ENCODE measurements at places on chromosomes 2 and 18.

GRCh38 chr2:45706033-45706432 is 54.6 kb downstream of the PRKCE start:
- DNase-seq: no peak

- DNase-seq: no peak
These were observed 95.9 kb downstream of the PRKCE start for GRCh38 chr2:45747363-45747762.

GRCh38 chr2:15772086-15772595 is 168.2 kb upstream of the MYCN start:
- DNase-seq: no peak

- no peak for DNase-seq
These were observed 19.5 kb downstream of the CXCR4 start for GRCh38 chr2:136098441-136098840.

- DNase-seq: no peak
These were observed 966 bp upstream of the OXER1 start for GRCh38 chr2:42764901-42765300.

DNA sequence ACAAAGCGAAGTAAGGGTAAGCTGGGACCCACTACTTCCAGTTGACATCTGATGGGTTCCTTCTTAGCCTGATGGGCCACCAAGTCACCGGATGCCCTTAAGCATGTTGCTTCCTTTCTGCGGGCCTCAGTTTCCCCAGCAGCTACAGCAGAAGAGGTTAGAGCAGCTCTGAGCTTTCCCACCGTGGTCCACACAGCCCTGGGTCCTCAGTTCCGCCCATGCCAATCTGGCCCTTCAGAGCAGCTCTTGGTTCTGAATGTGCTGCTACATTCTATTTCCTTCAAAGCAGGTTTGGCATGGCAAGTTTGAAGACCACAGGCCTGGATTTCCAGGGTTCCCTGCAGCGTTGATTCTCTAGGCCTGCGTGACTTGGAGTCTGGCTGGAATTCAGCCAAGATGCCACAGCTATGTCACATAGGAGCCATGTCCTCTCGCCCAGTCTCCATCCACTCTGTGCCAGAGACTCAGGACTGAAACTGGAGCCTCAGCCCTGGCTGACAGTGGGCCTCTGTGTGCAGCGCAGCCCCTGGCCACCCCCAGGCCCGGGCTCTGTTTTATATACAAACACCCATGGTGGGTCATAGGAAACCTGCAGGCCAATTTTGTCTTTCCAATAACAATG is 79.6 kb downstream of the TFCP2L1 start:
- DNase-seq: no peak

DNA sequence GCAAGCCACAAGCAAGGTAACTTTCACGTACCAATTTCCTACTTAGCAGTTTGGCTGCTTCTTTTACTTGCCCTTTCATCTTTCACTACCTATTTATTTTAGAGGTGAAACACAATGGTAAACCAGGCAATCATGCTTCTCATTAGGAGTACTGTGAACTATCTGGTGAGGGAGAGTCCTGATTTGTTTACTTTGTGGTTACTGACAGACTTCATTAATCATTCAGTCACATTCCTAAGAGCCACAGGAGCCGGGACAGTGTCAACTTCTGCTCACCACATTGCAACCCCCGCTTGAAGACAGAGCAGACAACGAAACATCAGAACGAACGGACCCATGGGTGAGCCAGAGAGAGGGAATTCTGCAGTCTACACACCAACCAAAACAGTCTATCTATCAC is 28.8 kb downstream of the TUBB6 start:
- no peak for DNase-seq

- DNase-seq: no peak
These were observed 177.7 kb downstream of the SEPTIN10 start for GRCh38 chr2:109435901-109436598.

- no peak for DNase-seq
These were observed at the start of gene SETBP1 for GRCh38 chr18:44680273-44681075. SETBP1 (plus strand) TSS chr18:44680888; CDS start chr18:44701347, 20,459 bp downstream.

GRCh38 chr18:7466190-7466589 is 100.9 kb upstream of the PTPRM start:
- DNase-seq: no peak

DNA sequence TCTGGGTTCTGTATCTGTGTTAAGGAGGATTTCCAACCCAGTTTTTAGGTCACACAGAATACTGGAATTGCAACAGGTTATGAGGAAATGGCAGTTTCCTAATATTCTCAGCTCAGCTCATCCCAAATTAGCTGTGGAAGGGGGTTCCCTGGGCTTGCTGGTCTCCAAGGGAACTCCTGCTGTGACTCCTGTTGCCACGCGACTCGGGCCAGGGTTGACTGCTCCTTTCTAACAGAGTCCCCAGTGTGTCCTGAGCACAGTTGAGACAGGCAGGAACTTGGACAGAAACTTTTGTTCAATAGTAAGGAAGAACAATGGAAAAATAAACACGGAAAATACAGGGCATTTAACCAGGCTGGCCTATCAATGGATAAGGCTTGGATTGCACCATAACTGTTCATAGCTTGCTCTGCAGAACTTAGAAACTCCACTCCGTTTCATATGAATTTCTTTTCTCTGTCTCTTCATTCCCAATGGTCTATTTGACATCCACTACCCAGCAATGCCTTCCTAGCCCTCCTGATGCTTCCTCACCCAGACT is 3.8 kb upstream of the ROCK2 start:
- no peak for DNase-seq

- no peak for DNase-seq
These were observed 16.0 kb downstream of the ZBTB7C start for GRCh38 chr18:48393170-48393569.

DNA sequence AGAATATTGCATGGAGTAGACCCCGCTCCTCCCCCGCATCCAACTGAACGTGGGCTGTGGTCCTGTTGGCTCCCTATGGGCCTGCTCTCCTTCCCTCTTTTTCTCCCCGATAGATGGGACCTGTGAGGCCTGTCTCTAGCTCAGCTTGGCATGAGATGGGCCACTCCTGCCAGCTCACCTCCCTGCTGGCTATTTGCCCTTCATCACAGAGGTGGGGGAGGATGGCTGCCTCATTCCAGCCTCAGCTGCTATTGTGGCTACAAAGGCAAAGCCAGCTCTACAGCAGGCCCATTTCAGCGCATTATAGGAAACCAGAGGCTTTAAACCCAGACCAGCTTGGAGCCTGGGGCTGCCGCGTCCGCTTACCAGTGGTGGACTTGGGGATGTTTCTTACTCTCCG is 313.9 kb downstream of the GBX2 start:
- DNase-seq: no peak

GRCh38 chr2:168365094-168365621 is 90.9 kb upstream of the CERS6 start:
- no peak for DNase-seq

DNA sequence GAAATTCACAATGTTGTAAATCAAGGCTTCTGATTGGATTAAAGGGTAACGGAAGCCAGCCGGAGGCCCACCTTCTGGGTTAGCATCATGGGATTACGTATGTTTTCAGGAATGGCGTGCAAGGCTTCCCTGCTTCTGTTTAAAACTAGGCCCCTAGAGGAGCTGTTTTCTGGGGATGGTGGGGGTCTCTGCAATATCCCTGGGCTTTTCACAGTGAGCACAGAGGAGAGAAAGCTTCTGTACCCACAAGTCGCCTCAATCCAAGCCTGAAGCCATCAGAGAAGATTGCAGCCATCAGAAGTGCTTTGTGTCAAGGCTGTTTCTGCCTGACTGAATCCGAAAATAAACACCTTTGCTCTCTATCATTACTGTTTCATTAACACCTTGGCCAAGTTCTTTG is 226.9 kb upstream of the SMIM21 start:
- no peak for DNase-seq

DNA sequence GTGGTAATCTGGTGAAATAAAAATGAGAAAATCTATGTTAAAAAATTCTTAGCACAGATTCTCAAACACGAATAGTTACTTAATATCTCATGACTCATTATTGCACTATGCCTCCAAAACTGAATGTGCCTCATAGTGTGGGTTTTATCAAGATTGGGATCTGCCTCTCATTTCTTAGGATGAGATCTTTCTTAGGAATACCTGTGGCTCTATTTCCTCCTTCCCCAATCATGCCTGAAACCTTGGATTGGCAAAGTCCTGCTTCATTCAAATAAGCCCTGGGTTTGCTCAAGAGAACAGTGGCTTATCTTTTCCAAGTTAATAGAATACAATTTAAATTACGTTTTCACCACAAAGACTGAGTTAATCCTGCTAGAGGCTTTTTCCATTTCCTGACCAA is 100.3 kb downstream of the DPP10 start:
- DNase-seq: no peak

DNA sequence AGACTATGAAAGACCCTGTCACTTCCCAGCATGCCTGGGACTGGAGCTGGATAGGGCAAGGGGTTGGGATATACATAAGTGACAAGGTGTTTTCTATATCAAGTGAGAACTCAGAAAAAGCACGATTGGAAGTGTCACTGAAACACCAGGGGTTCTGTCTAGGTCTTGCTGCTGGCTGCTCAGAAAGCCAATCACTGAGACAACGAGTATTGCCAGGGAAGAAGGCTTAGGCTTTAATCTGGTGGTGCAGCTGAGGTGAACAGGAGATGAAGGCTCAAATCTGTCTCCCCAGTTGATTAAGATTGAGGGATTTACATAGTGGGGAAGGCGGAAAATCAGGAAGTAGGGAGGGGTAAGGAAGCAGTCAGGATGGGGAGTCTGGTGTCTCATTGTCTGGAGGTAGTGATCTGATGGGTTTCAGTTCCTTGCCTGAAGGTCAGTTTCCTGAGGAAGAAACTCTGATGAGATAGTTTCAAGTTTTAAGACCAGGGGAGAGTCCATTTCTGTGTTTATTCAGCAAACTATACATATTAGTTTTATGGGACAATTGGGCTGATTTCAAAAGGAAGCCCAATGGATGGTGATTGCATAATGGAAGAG is 3.5 kb upstream of the C2orf74 start:
- DNase-seq: no peak

- DNase-seq: no peak
These were observed 29.1 kb upstream of the THSD7B start for GRCh38 chr2:136736236-136736635.
